Purkinje cell (primary cell): ENCODE measurements at places on chromosomes 1 and 21. TPM values are rescaled to one million over a fixed set of nuclear protein-coding genes. Genes with fewer than 3 reads are reported as not detected.

RIPPLY3 gene
- not detected in 2 replicates for polyA plus RNA-seq

SPATA6 gene
- 3.8 and 5.1 TPM in 2 replicates for polyA plus RNA-seq

THEM5 gene
- 0.42 TPM in 1 of 2 replicates, not detected in the other for polyA plus RNA-seq

MIXL1 gene
- not detected in 2 replicates for polyA plus RNA-seq

SELE gene
- not detected in 2 replicates for polyA plus RNA-seq

PLCH2 gene
- polyA plus RNA-seq = 0.22 and 0.47 TPM in 2 replicates

DSCAM gene
- 3.5 and 3.9 TPM in 2 replicates for polyA plus RNA-seq

SRGAP2C gene
- polyA plus RNA-seq = 26.7 and 27.4 TPM in 2 replicates

RIMKLA gene
- 4.9 TPM in 2 replicates for polyA plus RNA-seq

MMP23B gene
- not detected in 2 replicates for polyA plus RNA-seq

MARK1 gene
- polyA plus RNA-seq = 26.5 and 31.2 TPM in 2 replicates

CITED4 gene
- polyA plus RNA-seq = 0.74 and 3.0 TPM in 2 replicates

RHOU gene
- 0.57 and 1.1 TPM in 2 replicates for polyA plus RNA-seq

RXFP4 gene
- polyA plus RNA-seq = not detected in 2 replicates

SEC16B gene
- polyA plus RNA-seq = 0.65 and 2.0 TPM in 2 replicates

CRTC2 gene
- 1.9 and 2.2 TPM in 2 replicates for polyA plus RNA-seq

SIM2 gene
- 2.9 and 3.4 TPM in 2 replicates for polyA plus RNA-seq

RGS16 gene
- 102 and 163 TPM in 2 replicates for polyA plus RNA-seq

TNFRSF4 gene
- not detected in 2 replicates for polyA plus RNA-seq

HSPB7 gene
- not detected in 2 replicates for polyA plus RNA-seq

AMY1A gene
- not detected in 2 replicates for polyA plus RNA-seq

LGR6 gene
- polyA plus RNA-seq = 4.0 and 5.7 TPM in 2 replicates

PEX10 gene
- 1.6 TPM in 1 of 2 replicates, not detected in the other for polyA plus RNA-seq

RIPK4 gene
- not detected in 2 replicates for polyA plus RNA-seq

SAMD13 gene
- polyA plus RNA-seq = 0.84 and 1.0 TPM in 2 replicates

C1orf226 gene
- polyA plus RNA-seq = 0.78 and 1.1 TPM in 2 replicates

FCRL3 gene
- polyA plus RNA-seq = not detected in 2 replicates

TRIM46 gene
- 0.73 and 2.3 TPM in 2 replicates for polyA plus RNA-seq

LCE4A gene
- polyA plus RNA-seq = not detected in 2 replicates
